Eye (tissue), 1 donor: ENCODE measurements at places on chromosomes 2 and 18.

GRCh38 chr2:14619441-14619840 is 13.1 kb upstream of the LRATD1 start:
- no peak for DNase-seq

DNA sequence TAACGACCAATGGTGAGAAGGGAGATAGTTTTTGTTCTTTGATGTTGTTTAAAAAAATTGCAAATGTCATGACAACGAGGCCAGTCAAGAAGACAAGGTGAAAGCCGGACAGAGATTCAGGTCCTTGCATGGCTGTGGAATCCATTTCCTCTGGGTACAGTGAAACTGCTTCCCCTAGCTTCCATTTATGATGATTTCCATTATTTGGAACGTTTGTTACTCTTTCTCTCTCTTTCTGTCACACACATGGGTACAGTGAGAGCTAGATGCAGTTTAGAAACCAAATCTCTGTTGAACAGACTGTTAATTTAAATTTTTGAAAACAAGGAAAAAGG is 57.4 kb upstream of the MSH2 start:
- DNase-seq: no peak

DNA sequence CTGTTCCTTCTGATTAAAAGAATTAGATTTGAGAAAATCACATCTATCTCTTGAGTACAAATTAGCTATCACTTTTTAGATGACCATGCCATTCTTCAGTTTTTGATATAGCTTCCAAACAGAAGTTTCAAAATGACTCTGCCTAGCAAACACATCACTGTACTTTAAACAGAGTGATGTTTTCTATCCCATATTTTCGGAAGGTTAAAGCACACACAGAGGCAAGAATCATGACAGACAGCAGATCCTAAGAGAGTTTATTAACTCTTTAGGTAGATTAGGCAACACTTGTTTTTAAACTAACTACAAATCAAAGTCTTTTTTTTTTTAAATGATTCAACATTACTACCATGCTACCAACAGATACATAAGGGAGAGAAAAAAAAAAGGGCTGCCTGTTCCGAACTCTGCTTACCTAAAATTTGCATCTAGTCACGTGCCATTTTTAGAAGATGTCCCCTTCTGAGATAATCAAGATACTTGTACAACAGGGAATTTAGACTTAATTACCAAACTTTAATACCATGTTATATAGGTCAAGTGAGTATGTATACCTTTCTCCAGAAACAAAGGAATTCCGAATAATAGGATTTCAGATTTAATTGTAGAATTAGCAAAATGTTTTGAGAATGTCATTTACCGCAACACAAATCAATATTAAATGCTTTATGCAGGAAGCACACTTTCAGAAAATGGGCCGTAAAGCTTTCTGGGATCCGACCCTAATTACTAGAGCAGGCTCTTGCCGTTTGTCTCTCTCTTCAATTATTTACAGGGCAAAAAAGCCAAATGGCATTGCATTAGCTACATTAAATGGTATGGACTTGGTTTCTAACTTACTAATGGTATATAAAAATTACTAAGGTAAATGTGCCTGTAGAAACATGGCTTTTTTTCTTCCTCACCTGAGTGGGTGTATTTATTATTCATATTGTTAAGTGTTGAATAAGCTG is 2.6 kb downstream of the RBMS1 start:
- DNase-seq: peak; percentile 57

GRCh38 chr18:36786686-36787085 is 42.1 kb downstream of the TPGS2 start:
- DNase-seq: no peak

DNA sequence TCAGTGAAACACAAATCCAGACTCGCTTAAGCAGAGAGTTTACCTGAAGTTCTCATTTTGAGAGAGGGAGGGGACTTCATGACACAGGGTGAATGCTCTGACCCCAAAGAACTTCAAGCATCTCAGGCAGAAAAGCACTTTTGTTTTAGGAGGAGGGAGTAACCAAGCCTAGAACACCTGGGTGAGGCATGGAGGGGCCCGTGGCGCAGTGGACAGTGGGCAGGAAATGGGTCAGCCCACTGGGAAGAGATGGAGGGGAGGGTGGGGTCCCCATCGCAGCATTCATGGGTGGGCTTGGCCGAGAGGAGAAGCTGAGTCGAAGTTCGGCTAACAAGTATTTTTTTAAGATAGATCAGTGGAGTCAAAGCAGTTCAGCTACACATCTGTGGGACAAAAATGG is 67.9 kb downstream of the SH3YL1 start:
- DNase-seq: no peak

DNA sequence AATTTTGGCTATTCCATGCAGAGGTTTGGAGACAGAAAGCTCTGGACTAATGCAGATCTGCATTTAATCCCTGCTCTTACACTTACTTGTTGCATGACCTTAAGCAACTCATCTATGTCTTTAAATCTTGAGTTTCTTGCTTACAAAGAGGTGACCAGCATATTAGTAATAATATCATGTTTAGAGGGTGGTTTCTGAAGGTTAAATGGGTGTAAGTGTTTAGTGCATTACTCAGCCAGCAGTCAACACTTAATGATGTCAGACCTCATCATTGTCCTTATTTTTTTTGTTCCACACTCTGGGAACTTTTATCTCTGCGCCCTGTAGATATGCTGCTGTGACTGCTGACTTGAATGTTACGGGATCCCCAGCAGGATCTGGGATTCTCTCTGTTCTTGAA is 1.7 kb downstream of the IL1RL1 start:
- no peak for DNase-seq

GRCh38 chr2:4914551-4914950 is 777.6 kb upstream of the SOX11 start:
- no peak for DNase-seq

DNA sequence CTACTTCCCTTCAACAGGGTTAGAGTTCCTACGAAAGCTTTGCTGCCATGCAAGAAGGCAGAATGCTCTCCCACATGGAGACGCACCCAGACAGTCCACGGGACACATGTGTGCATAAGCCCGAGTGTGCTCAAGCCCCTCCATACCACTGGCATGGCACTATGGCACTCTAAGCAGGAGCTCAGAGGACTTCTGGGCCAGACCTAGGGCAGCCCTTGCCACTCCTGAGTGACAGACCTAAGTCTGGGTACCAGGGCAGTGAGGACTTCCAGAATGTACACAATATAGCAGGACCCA is 11.4 kb upstream of the ARID5A start:
- no peak for DNase-seq

- DNase-seq: no peak
These were observed 356.7 kb downstream of the TGIF1 start for GRCh38 chr18:3806656-3807055.

GRCh38 chr2:120602251-120602650 is 133.4 kb upstream of the GLI2 start:
- DNase-seq: no peak

DNA sequence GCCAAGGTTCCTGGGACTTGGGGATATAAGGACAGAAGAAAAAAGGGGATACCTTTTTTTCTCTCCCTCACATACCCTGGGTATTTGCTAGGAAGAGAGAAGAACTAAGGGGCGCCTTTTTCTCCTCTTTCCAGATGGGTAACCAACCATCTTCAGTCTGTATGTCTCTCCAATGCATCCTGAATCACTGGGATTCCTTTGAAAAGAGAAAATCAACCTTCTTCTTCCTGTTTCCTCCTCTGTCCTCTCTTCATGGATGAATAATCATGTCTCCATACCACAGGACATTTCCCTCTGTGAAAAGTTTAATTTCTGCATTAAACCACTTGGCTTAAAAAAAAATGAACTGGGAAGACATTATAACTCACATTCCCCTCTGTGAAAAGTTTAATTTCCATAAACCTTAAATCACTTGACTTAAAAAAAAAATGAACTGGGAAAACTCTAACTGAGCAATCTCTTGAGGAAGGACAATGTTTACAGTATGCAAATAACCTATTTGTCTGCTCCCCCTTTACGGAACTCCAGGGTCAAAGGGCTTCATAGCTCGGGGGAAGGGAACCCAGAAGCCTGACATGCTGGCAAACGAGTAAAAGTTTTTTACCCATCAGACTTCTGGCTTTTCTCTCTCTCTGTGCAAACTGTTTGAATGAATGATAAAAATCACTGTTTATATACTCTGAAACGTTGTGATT is 56.7 kb upstream of the FAM98A start:
- no peak for DNase-seq

DNA sequence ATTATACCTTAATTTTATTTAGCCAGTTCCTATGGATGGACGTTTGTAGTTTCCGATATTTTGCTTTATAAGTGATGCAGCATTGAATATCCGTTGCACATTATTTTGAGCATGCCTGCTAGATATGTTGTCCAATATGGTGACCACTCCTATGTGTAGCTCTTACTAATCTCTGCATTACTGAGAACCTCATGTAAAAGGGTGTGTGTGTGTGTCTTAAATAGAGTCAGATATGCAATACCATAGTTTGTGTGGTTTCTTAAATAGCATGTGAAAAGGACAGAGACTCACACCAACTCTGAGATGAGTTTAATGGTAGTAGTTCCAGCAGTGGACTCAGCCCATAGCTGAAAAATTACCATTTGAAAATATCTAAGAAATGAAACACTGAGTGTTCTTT is 32.3 kb downstream of the CD8A start:
- no peak for DNase-seq

- DNase-seq: no peak
These were observed 492.3 kb downstream of the NYAP2 start for GRCh38 chr2:225891771-225892170.

- no peak for DNase-seq
These were observed 211.8 kb downstream of the NEDD4L start for GRCh38 chr18:58255701-58256311.

DNA sequence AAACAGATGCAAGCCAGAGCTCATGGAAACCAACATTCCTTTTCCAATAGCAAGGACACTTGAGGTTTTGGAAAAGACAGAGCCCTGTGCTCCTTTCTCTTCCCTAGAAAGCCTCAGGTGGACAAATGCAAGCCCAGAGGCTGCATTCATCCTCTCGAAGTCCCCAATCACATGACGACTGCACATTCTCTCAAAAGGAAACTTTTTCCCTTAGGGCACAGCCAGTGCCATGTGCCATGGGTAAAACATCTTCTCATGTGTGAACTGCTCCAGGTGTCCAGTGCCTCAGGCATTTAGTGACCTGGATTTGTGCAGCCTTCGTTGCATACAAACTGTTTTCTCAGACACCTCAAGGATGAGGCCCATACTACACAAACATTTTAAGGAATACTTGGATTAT is 140.7 kb downstream of the LAMA1 start:
- DNase-seq: no peak

- DNase-seq: no peak
These were observed 160.6 kb downstream of the SS18 start for GRCh38 chr18:25929787-25930186.

- no peak for DNase-seq
These were observed 1.8 kb downstream of the MEMO1 start for GRCh38 chr2:32008805-32009515.

- DNase-seq: no peak
These were observed 81.7 kb downstream of the EPC2 start for GRCh38 chr2:148726228-148726627.

- DNase-seq: no peak
These were observed 159.0 kb upstream of the DAPL1 start for GRCh38 chr2:158635961-158636601.

GRCh38 chr2:201108341-201108740 is 7.6 kb upstream of the CFLAR start:
- DNase-seq: no peak

DNA sequence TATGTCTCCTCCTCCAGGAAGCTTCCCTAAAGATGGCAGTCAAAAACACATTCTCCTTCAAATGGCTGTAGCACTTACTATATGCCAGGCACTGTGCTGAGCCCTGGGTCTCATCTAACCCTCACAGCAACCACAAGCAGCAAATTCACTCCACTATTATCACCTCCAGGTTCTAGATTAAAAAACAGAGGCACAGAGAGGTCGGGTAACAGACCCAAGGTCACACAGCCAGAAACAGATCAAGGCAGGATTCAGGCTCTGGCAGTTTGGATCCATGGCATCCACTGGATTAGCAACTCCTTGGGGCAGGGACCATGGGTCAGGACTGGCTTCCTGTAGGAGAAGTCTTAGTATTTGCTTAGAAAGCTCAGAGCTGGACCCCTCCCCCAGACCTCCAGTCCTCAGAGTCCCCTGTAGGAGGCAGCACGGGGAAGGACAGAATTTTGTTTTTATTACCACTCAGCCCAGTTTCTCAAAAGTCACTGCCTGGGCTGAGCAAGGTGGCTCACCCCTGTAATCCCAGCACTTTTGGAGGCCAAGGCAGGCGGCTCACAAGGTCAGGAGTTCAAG is 34.4 kb downstream of the ZFP36L2 start:
- DNase-seq: no peak

DNA sequence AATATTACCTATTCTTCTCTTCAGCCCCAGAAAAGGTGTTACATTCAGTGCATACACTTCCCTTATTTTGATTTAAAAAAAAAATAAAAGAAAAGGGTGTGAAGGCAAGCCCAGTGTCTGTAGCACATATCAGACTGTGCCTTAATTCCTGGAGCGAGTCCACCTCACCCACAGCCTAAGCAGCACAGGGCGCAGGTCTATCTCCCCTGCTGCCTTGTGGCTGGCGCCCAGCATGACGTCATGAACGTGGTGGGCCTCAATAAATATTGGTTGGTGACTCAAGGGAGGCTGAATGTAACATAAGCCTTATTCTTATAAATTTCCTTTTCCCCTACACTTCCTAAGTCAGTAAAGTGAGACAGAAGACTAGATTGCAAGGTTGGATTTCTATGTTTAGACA is 26.4 kb downstream of the ST3GAL5 start:
- DNase-seq: no peak

GRCh38 chr18:74567822-74568221 is 29.8 kb upstream of the ZNF407 start:
- DNase-seq: no peak

- DNase-seq: no peak
These were observed 8.9 kb downstream of the DIS3L2 start for GRCh38 chr2:231970461-231970860.

- no peak for DNase-seq
These were observed 62.8 kb upstream of the CYP26B1 start for GRCh38 chr2:72210470-72210869.

DNA sequence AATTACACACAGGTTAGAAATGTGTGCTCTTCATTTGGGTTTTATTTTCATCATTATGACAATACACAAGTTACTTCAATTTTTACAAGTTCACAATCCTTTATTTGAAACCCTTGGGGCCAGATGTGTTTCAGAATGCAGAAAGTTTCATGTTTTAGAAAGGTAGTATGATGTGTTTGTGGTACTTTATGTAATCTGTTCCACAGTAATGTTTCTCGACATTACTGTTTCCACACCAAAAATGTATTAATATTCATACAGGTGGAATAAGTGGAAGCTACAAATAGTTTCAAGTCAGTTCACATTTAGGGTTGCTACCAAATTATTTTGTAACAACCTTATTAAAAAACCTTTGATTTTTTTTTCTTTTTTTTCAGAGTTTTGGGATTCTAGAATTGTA is 10.4 kb downstream of the UBE2E3 start:
- DNase-seq: no peak
